Activated CD4-positive, CD25-positive, alpha-beta regulatory T cell treated with anti-CD3 and anti-CD28 coated beads, Interleukin-2, amount 50 U/mL, for 72 hours (primary cell): ENCODE measurements at places on chromosomes 12 and 14.

- no peak for DNase-seq
Observed at GRCh38 chr14:74893614-74894091, 11.9 kb downstream of the DLST start.

- DNase-seq, result no peak
Observed at GRCh38 chr12:129827866-129828384, 75.9 kb downstream of the TMEM132D start.

DNA sequence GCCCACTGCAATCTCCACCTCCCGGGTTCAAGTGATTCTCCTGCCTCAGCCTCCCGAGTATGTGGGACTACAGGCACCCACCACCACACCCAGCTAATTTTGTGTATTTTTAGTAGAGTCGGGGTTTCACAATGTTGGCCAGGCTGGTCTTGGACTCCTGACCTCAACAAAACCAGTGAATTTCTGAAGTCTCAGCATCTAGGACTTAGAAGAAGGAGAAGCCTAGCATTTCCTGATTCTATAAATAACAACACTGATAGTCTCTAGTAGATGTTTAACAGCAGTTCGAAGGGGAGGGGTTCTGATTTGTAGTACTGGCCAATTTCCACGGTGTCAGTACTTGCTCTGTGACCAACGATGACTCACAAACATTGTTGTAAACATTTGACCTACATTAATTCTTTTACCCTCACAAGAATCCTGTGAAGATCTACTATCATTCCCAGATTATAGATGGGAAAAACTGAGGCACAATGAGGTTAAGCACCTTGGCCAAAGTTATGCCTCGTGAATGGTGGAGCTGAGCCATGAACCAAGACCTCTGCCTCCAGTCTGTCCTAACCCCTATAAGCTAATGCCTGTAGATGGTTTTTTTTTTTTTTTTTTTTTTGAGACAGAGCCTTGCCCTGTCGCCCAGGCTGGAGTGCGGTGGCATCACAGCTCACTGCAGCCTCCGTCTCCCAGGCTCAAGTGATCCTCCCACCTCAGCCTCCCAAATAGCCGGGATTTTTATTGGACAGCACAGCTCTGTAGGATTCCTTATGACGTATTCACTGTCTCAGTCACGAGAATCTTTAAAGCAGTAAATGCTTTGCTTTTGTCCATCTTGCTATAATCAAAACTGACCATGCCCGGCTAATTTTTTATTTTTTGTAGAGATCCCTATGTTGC, 5.2 kb downstream of the P2RX4 start:
- no peak for DNase-seq

DNA sequence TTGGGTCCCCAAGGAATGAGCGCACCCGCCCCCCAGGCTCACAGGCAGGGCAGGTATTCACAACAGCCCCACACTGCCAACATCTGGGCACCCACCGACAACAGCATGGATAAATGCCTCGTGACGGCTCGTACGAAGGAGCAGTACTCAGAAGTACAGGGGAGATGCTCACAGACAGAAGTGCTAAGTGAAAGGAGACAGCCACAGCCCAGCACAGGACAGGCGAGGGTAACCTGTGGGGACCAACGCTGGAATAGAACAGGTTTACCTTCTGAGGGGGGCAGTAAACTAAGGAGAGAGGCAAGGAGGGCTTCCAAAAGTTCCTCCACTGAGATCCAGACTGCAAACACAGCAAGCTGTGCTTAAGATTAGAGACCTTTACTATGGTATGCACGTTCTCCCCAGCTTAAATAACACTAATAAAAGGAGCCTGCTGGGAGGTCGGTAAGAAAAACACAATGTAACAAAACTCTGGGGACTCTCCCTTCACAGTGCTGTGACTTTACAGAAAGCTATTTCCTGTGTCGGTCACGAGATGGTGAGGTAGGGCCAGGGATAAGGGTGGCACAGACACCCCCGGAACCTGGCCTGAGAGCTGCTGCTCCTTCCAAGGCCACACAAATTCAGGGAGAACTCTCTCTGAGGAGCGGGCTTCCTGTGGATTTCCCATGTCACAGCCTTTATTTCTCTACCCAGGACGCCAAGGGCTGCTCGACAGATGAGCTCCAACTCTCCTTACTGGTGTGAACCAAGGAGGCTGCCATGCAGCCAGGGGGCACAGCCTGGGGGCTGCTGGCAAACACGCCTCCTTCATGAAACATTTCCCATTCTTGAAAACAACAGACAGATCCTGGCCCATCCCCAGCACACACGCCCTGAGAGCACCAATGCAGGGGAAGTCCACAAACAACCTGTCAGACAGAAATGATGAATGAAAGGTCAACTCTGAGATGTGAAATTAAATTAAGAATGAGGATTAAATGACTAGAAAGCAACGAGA, 26.3 kb downstream of the SLC15A4 start:
- no peak for DNase-seq

GRCh38 chr14:92309968-92310530, 12.9 kb upstream of the SLC24A4 start:
- DNase-seq, result no peak

- no peak for DNase-seq
Observed at GRCh38 chr12:89576572-89577220, 50.8 kb upstream of the POC1B start.

DNA sequence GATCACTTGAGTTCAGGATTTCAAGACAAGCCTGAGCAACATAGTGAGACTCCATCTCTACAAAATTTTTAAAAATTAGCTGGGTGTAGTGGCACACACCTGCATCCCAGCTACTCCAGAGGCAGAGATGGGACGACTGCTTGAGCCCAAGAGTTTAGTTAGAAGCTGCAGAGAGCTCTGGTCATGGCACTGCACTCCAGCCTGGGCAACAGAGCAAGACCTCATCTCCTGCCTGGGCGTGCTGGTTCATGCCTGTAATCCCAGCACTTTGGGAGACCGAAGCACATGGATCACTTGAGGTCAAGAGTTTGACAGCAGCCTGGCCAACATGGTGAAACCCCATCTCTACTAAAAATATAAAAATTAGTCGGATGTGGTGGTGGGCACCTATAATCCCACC, 20.2 kb downstream of the CLIP1 start:
- DNase-seq, result no peak

- DNase-seq, result no peak
Observed at GRCh38 chr12:109625131-109625559, 51.6 kb downstream of the MVK start.

- DNase-seq, result no peak
Observed at GRCh38 chr12:121712190-121712460, 427 bp upstream of the TMEM120B start.
